ENCODE measurements at places on chromosomes 11 and 22.

GRCh38 chr22:43293655-43294392 is 49.3 kb downstream of the SCUBE1 start:
- DNase-seq: peak; percentile 61

GRCh38 chr11:27997344-27997743 is 110.6 kb downstream of the KIF18A start:
- DNase-seq: no peak

- no peak for DNase-seq
Measured at GRCh38 chr11:31542862-31543261, 33.3 kb downstream of the ELP4 start.

DNA sequence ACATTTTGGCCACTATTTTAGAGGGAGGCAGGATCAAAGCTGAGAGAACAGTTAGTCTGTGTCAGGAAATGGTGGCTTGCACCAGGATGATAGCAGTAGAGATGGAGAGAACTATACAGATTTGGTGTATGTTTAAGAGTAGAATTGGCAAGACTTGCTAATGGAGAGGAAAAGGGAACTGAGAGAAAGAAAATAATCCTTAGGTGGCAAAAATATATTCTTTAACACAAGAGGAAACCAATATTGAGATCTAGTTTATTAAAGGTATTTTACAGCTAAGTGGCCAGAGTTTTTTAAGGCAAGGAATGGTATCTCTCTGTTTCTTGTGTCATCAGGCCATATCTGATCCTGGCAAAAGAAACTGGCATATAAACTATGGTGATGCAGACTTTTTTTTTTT is 278.8 kb downstream of the TMEM135 start:
- no peak for DNase-seq

DNA sequence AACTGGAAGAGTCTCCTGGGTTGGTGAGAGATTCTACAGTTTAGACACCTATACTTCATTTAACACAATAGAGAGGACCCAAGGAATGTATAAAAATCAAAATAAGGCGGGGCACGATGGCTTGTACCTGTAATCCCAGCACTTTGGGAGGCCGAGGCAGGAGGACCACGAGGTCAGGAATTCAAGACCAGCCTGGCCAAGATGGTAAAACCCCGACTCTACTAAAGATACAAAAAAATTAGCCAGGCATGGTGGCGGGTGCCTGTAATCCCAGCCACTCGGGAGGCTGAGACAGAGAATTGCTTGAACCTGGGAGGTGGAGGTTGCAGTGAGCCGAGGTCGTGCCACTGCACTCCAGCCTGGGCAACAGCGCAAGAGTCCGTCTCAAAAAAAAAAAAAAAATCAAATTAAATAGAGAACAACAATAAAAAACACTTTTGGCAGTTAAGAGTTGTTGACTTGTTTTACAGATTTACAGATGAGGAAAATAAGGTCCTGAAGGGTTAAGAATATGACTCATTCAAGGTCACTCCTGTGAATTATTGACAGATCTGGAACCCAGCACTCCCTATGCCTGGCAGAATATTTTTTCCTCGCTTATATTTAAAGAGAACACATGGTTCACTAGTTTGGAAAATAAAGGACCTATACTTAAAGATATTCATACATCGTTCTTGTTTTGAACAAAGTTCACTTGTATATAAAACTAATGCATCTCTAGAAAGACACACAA is 5.2 kb downstream of the LGR4 start:
- DNase-seq: no peak

DNA sequence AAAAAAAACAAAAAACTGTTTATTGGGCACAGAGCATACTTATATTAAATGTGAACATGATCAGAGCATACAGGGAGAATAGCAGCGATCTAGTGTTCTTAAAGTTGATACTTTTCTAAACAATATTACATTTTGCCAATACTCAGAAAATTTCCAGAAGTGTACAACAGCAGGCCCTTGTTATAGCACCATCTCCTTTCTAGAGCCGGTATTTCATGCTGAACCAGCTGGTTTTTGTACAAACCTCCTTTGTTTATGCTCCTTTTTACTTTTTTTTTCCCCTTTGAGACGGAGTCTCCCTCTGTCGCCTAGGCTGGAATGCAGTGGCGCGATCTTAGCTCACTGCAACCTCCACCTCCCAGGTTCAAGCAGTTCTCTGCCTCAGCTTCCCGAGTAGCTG is 90.7 kb downstream of the PPP6R3 start:
- no peak for DNase-seq

DNA sequence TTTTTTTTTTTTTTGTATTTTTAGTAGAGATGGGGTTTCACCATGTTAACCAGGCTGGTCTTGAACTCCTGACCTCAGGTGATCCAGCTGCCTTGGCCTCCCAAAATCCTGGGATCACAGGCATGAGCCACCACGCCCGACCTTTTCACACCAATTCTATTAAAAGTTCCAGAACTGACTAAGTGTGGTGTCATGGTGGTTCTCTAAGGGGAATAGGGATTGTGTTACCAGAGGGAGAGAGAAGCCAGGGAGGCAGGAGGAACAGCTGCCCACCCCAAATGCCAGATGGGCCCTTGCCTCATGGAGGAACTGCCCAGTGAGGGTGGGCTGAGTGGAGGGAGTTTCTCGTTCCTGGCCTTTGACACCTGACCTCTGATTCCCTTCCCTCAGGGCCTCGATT is 5.9 kb downstream of the RPS6KA4 start:
- DNase-seq: no peak
